Activated CD4-positive, alpha-beta memory T cell treated with anti-CD3 and anti-CD28 coated beads for 36 hours (primary cell): ENCODE measurements at places on chromosomes 13 and 19.

DNA sequence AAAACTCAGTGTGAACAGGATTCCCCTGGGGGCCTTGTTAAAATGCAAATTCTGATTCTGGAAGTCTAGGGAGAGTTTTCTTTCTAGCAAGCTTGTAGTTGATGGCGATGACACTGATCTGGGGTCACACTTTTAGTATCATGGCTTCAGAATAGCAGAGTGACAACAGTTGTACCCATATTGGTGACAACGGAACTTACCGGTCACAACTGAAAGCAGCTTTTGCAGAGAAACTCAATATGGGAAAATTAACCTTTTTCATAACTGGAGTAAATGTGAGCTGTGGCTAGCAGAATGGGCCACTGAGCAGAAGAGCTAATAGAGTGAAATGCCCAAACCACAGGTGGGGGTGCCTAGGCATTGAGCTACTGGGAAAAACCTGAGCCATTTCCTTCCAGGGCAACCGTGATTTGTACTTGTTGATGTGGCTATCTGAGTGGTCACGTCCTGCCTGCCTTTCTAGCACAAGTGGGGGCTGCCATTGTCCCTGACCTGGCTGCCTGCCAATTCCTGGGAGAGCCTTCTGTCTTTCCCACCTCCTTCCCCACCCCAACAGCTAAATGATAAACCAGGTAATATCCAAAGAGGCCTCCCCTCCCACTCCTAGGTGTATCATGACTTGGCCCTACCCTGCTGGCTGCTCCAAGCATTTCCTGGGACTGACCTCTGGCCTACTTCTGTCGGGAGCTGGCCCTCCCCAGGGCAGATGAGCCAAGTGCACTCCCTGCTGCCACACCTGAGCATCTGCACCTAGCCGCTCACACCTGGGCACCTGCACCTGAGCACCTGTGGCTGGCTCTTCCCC is 1.7 kb upstream of the SLC10A2 start:
- no peak for DNase-seq

GRCh38 chr13:40508127-40508526 is 158.3 kb downstream of the FOXO1 start:
- DNase-seq, result no peak

- DNase-seq, result no peak
These were observed 27.6 kb downstream of the DNAJC3 start for GRCh38 chr13:95704510-95704909.

DNA sequence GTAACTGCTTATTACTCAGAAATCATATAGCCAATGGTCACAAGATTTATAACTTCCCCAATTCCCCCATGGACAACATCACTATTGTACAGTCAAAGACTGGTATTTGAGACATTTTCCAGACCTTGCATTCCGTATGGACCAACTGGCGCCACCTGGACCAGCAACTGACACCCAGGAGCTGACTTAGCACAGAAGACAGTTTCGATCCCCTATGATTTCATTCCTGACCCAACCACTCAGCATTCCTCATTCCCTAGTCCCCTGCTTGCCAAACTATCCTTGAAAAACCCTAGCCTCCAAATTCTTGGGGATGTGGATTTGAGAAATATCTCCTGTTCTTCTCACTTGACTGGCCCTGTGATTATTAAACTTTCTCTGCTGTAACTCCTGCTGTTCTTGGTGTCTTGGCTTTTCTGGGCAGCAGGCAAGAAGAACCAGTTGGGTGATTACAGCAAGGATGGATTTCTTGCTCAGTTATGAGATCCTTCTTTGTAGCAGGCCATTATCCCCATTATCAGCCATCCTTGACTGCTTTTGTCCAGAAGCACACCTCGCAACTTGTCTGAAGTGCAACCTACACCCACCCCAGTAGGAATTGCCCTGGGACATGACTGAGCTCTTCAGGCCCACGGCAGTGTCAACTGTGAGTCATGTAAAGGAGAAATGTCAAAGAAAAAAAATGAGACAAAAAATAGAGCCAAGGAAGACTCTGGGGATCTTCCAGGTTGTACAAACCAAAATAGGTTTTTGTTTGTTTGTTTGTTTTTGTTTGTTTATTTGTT is 13.7 kb upstream of the MAP3K10 start:
- DNase-seq, result no peak

DNA sequence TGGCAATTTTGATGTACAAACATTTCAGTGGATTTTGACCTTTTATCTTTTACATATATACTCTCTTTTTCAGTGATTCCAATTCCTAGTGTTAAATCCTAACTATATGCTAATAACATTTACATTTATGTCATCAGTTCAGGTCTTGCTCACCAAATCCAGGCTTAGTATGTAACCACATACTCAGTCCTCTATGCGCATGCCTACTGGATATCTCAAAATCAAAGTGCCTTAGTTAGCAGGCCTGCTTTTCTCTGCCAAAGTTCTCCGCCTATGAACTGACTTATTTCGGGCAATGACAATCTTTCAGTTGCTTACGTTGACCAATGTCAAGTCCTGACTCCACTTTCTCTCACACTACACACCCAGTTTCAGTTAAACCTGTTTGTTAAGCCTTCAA is 478.5 kb upstream of the SLITRK1 start:
- no peak for DNase-seq

- no peak for DNase-seq
These were observed 307.6 kb downstream of the SPRY2 start for GRCh38 chr13:80033286-80033685.
